GM20000 (cell line): ENCODE measurements at places on chromosomes 5 and 9.

GRCh38 chr9:8020186-8020585 is 220.6 kb upstream of the DMAC1 start:
- DNase-seq: no peak

- DNase-seq: no peak
These were observed 130.3 kb upstream of the MTAP start for GRCh38 chr9:21672140-21672539.

- no peak for DNase-seq
These were observed 217.5 kb upstream of the RIOK2 start for GRCh38 chr5:97400537-97400936.

DNA sequence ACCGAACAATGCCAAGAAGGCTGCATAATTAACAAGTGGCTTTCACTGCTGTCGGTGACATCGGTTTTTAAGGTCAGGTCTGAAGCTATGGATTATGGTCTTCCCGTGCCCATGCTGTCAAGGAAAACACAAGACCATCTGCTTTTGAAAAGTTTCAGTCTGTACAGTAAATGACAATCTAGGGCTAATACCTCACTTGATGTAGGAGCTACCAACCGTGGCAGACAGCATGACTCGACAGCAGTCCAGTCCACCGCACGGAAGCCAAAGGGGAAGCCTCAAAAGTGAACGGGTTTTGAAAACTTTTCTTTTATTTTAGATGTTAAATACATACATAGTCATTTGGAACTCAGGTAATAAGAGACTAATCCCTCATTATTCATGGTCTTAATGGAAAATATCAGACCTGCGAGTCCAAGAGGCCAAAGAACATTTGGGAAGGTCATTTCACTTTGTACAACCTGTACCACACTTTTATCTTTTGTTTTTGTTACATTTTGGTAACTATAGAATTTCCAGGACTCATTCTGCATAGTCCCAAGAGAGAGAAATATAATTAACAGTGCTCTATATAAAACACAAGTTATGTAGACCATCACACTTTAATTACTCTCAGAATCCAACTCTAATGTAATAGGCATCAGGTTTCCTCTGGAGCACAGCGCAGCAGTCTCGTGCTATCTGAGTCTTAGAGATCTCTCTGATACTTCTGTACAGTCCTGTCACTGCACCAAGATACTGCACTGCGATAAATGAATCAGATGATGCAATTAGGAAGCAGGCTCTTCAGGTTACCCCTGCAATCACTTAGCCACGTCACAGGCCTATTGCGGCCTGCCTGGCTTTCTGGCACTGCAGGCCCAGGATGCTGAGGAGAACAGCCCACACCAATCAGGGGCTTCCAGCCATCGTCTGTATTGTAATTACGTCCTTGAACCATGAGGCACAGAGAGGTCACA is 184.9 kb downstream of the FANCC start:
- no peak for DNase-seq

GRCh38 chr5:23742701-23743100 is 235.3 kb downstream of the PRDM9 start:
- DNase-seq: no peak

DNA sequence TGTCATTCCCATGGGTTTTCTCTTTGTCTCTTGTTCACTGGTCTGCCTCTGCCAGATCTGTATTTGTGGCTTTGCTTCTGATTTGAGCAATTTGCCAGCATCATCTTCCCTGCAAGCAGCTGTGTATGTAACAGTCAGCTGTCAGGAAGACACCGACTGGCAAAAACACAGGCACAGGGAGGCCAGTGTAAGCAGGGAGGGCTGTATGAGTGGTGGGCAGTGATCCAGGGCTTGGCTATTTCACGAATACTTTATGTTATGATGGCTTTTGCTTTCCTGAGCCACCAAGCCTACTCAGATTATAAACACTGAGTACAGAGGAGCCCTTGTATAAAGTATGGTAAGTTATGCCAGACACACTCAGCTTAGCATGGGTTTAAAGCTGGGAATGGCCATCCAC is 11.6 kb downstream of the BNIP1 start:
- DNase-seq: no peak

- no peak for DNase-seq
These were observed 12.4 kb downstream of the ANKRD33B start for GRCh38 chr5:10576121-10576789.

DNA sequence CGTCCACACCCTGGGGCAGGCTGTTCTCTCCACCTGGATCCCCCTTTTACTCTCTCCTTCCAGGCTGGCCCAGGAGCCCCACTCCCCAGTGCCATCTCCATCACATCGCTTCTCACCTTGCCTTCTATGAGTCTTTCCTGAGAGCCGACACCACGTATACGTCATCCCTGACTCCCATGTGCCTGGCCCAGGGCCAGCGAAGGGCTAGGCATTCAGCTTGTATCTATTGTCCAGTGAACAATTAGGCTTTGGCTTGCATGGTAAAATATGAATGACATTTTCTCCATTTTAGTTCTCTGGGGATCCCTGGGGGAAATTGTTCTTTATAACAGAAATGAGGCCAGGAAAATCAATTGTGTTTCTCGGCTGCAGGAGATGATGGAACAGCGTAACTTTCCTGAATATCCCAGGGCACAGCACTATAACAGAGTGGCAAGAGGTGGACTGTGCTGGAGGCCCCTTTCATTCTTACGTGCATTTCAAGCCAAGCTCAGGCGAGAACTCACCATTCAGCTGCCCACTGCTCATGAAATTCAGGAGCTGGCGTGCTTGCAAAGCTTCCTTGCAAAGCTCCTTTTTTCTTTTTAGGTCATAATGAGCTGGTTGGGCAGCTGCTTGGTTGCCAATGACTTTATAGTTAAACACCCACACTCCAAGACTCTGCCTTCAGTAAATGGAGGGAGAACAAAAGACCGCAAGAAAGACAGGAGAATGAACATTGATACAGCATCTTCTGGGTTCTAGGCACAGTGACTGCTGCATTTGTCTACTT is 37.7 kb downstream of the NSG2 start:
- no peak for DNase-seq

DNA sequence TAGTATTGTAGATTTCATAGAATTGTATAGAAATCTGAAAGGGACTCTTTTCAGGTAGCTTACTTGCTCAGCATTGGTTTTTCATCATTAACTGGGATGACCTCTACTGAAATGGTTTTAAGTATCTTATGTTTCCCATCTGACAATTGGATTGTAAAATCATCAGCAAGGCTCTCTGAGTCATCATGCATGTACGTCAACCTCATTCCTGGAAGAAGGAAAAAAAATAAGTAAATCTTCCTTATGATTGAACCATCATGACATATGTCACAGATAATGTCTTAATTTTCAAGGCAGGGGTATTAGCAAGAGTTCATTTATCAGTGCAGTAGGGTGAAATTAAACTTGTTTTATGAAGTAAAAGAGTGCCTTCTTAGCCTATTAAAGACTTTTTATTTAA is 74.9 kb upstream of the CER1 start:
- DNase-seq: no peak

GRCh38 chr5:151233616-151234085 is 9.8 kb upstream of the CCDC69 start:
- DNase-seq: peak; percentile 69

DNA sequence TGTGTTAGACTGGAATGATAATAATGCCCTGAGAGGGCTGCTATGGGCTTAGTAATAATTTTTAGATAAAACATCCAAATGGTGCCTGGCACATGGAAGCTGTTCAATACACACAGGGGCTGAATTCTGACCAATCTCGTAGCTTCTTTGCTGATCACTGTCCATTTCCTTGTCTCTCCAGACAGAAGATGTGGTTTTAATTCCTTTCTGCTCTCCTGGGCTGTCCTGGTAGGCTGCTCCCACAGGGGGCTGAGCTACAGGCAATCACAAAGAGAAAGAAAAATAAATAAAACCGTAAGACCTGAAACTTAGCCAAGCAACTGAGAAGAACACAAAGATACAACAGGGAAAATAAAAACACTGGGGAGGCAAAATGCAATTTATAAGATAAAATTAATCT is 136.5 kb downstream of the CDK5RAP2 start:
- DNase-seq: no peak

- DNase-seq: peak; percentile 17
These were observed 106.2 kb upstream of the EMB start for GRCh38 chr5:50547303-50547702.

DNA sequence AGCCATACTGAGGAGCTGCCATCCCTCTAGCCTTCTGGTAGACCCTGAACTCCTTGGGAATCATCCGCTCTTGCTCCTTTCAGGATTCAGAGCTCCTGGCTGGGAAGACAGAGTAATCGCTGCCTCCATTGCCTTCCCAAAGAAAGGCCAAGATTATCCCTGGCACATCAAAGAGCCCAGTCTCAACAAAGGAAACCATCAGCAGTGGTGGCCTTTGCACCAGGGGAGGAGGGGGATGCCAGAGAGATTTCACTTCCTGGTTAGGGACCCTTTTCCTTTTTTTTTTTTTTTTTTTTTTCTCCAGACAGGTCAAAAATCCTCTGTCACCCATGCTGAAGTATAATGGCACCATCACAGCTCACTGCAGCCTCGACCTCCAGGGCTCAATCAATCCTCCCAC is 16.0 kb upstream of the ERGIC1 start:
- no peak for DNase-seq

- DNase-seq: no peak
These were observed 70.6 kb downstream of the ADAMTS2 start for GRCh38 chr5:179274321-179275315.

- DNase-seq: no peak
These were observed 255 bp upstream of the TRPM6 start for GRCh38 chr9:74887981-74888370.

GRCh38 chr9:128781187-128782070 is 5.6 kb upstream of the TBC1D13 start:
- no peak for DNase-seq

DNA sequence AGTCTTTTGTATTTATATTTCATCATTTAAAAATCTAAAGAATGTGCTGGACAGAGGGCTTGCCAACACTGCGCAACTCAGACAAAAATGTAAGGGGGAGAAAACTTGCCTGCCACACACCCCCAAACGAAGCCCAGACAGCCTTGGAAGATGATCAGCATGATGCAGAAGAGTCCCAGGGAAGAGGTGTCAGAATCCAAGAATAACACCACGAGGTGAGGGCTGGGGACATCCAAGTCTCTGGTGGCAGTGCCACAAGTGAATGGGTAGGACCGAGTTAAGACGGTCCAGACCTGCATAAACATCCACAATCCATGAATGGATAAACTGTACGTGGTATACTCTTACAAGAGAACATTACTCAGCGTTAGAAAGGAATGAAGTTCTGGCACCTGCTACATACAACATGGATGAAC is 10.4 kb downstream of the EPB41L4B start:
- DNase-seq: no peak

DNA sequence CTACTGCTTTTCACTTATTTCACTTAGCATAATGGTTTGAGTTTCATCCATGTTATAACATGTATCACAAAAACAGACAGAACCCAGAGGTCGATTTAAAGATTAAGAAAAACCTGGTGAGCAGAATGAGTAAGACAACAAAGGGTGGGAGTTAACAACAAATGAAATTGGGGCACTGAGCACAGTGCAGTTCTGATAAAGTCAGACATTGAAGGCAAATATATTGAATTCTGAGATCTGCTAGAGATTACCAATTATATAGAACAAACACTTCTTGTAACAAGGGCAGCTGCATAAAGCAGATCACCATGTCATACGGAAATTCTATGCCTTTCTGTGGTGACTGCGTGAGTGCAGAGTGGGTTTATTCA is 517.3 kb upstream of the RORB start:
- no peak for DNase-seq

GRCh38 chr5:94431696-94432095 is 186.7 kb downstream of the KIAA0825 start:
- DNase-seq: no peak

- no peak for DNase-seq
These were observed 2.9 kb upstream of the ERMP1 start for GRCh38 chr9:5835808-5836207.

GRCh38 chr5:76050134-76050533 is 33.0 kb upstream of the SV2C start:
- DNase-seq: no peak

DNA sequence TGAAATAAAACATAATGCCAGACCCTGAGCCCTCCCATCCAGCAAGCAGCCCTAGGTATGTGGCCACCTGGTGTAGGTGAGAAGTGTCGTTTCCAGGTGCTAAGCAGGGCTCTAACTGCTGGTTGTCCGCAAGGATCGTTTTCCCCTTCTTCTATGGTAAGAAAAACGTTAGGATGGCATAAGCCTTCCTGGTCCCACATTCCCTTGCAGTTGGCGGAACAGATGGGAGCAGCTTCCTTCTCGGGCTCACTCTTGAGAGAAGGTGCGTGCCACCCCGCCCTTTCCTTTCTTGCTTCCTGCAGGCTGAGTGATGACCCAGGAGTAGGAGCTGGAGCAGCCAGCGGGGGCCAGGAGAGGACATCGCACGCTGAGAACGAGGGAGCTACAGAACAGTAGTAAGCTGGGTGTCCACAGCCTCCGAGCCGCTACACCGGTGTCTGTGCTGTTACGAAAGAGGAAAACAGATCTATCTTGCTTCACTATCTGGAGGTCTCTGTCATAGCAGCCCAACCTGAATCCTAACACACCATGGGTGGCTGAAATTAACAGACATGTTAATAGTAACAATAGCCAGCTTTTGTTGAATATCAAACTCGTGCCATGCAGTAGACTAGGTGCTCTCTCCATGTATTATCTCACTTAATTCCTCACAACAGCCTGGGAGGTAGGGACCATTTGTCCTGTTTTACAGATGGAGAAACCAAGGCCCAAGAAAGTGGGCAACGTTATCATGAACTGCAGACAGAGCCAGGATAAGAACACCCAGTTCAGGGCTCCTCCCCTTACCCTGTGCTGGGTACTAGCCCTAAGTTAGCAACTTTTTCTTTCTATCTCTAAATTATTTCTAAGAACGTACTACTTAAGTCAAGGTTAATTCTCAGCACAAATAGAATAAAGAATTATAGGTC is 139.8 kb downstream of the COL23A1 start:
- DNase-seq: no peak

- peak; percentile 70 for DNase-seq
These were observed at the start of gene LRRC14B for GRCh38 chr5:191036-191948. TSS of gene LRRC14B (plus strand) at chr5:191495. CDS start at chr5:191539, 44 bp downstream.

GRCh38 chr5:133072021-133072420 is 20.2 kb downstream of the HSPA4 start:
- no peak for DNase-seq

DNA sequence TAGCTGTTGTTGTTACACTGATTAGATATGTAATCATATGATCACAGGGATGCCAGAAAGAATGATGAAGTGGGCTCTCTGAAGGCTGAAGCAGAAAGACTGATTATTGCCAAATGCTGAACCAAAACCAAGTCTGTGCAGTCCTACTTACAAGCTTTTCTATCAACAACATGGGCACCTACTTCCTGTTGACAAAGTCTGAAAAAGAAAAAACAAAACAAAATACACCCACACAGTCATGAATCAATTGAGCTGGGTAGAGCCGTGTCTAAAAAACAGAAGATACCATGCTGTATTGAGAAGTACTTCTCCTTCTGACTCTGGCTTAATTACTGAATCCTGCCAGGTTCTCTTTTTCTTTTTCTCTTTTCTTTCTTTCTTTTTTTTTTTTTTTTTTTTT is 363.4 kb downstream of the RAB3C start:
- DNase-seq: no peak

- no peak for DNase-seq
These were observed 272.7 kb downstream of the AGTPBP1 start for GRCh38 chr9:85469041-85469440.

GRCh38 chr5:74538206-74538661 is 102.3 kb downstream of the ENC1 start:
- no peak for DNase-seq

GRCh38 chr9:130971294-130971849 is 32.3 kb upstream of the FIBCD1 start:
- DNase-seq: no peak

- DNase-seq: no peak
These were observed 54.8 kb downstream of the FAM81B start for GRCh38 chr5:95445995-95446394.
